ENCODE measurements at places on chromosomes 2 and 18.

DNA sequence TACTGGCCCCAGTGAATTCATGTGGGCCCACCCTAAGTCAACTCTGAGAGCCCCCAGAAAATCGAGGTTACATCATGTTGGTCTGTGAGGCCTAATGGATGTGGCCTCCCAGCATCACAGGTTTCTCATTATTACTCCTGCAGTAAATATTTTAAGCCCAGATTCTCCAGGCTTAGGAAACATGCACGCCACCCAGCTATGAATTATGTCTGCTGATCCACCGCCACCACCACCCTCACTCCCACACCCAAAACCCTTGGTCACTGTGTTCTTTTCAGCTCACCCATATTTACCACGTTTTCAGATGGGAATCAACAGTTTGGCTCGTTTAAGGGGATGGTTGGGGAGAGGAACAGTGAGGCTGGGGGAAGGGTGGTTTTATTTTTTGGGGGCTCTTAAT, 128.6 kb downstream of the NCK2 start:
- DNase-seq = no peak

- no peak for DNase-seq
These were observed 38.0 kb downstream of the ADNP2 start for GRCh38 chr18:80147037-80147417.

DNA sequence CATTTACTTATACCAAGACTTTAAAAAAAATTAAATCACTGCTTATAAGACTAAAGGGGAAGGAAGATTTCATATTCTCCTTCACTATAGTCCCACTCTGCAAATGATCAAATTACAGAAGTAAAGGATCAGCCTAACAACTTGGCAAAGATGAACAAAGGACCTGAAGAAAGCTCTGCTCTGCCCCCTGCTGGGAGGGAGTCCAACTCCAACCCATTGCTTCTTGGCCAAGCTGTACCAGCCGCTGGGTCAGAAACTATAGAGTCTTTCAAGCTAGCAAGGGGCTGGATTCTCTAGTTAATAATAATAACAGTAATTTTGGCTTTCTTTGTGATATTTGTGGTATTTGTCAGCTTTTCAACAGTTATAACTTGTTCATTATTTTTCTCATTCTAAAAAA, 927.0 kb upstream of the CRIM1 start:
- DNase-seq = no peak

GRCh38 chr2:173741759-173742158, 223.4 kb downstream of the SP3 start:
- no peak for DNase-seq

DNA sequence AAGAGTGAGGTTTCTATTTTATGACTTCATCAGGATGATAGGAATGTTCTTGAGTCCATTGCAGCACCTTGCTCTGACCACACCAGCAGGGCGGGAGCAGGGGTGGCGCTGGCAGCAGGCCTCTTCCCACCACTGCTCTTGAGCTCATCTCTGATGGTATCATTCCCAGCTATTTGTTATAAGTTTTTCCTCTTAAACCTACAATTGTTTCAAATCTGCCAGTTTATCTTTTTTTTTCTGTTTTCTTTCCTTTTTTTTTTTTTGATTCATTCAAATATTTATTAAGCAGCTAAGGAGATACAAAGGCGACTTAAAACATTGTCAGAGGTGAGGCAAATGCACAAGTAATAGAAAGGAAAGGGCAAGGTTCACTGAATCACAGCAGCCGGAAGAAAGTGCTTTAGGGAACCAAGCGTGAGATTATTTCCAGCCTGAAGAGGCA, 28.7 kb downstream of the NIFK start:
- DNase-seq = peak; percentile 84

- DNase-seq = no peak
These were observed 2.5 kb upstream of the SERPINE2 start for GRCh38 chr2:224041554-224041953.

DNA sequence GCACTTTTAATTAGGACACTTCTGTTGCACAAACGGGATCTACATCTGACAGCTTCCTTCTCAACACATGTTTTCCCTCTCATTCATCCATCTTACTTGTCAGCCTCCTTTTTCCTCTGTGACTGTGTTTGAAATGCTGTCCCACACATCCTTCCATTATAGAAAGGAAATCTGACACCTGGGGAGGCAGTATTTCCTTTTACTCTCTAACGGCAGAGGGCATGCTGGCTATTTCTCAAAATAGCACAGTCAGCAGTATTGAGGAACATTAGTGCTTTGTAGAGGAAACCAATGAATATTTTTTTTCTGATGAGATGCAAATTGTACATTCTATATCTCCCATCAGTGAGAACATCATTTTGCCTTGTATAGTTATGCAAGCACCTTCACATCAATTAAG, 668.7 kb downstream of the SLC4A3 start:
- DNase-seq = no peak

DNA sequence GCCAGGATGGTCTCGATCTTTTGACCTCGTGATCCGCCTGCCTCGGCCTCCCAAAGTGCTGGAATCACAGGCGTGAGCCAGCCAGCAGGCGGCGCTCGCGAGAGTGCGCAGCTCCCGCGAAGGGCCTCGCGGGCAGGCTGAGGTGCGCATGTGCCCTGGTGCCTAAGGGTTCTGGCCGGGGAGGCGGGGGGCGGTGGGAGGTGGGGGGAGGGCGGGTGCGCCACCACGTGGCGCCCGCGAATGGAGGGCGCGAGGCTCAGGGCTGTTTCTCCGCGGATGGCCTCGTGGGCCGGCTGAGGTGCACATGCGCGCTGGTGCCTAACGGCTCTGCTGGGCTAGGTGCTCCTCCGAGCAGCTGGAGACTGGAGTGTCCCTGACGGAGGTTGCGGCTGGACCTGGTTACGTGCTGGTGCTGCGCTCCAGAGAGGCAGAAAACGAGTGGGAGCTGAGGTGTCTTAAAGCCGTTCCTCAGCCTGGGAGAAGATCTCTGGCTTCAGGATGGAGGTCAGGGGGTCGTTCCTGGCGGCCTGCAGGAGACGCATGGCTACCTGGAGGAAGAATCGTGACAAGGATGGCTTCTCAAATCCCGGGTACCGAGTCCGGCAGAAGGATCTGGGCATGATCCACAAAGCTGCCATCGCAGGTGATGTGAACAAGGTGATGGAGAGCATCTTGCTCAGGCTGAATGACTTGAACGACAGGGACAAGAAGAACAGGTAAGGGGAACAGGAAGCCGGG, at the start of gene ANKRD62:
TSS of gene ANKRD62 (plus strand) at position 324 of the 738 bp plus-strand sequence. CDS start at position 499, 175 bp downstream.
- DNase-seq = no peak
